Thoracic aorta (tissue), 2 donors: ENCODE measurements at places on chromosomes 4 and X. TPM values are rescaled to one million over a fixed set of nuclear protein-coding genes. Genes with fewer than 3 reads are reported as not detected.

NPFFR2 gene
- 1.3 TPM for total RNA-seq

DNA sequence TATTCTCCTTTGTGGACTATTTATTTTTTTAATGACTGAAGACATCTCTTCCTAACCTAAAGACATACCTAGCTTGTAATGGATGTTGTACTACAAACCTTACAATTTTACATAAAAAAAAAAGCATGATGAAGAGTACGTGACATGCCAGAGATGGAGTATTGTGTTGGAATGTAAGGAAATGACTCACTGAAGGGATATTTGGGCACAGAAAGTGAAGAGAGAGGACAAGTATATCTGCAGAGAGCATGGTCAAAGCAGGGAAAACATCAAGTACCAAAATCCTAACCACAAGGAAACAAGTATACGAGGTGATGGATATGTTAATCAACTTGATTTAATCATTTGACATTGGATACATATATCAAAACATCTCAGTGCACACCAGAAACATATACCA, 1051.4 kb upstream of the PRKX start:
- no peaks in the 10 kb centered on the region for H3K4me1 ChIP-seq
- H3K4me3 ChIP-seq: no peak overlapping the region
- no peaks in the 10 kb centered on the region for H3K36me3 ChIP-seq
- H3K27ac ChIP-seq: no peak overlapping the region
- no peaks in the 10 kb centered on the region for H3K27me3 ChIP-seq
- no peak for DNase-seq

BMPR1B gene
- 19.5 TPM for total RNA-seq

CXXC4 gene
- 1.2 TPM for total RNA-seq

- no peak overlapping the region for H3K4me3 ChIP-seq
- no peaks in the 10 kb centered on the region for H3K4me1 ChIP-seq
- H3K36me3 ChIP-seq: no peaks in the 10 kb centered on the region
- no peak overlapping the region for H3K27ac ChIP-seq
These were observed 270.5 kb downstream of the TENM3 start for GRCh38 chr4:182513587-182514291.

GRCh38 chrX:154046940-154047610, 27.4 kb upstream of the IRAK1 start:
- no peak for DNase-seq
- peaks cover 91% of the 10 kb centered on the region for H3K4me1 ChIP-seq

DNA sequence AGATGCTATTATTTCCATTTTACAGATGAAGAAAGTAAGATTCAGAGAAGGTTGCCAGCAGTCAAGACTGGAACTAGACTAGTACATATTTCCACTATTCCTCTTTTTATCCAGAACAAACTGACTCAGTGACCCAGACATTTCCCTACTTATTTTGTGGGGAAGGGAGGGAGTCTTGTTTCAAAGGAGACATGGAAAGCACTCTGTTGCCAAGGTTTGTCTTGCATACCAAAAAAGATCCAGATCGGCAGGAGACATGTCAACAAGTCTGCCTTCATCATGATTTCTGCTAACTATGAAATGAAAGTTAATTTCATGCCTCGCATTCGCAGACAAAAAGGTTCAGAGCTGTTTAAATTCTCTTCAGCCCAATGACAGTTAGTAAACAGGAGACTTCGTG, 328.3 kb downstream of the DHX15 start:
- no peak for DNase-seq
- H3K27me3 ChIP-seq: no peaks in the 10 kb centered on the region
- no peak overlapping the region for H3K4me3 ChIP-seq
- H3K27ac ChIP-seq: no peak overlapping the region
- H3K36me3 ChIP-seq: no peaks in the 10 kb centered on the region

GAGE12J gene
- not detected for total RNA-seq

GPR78 gene
- total RNA-seq: not detected

GPR82 gene
- 0.41 TPM for total RNA-seq

SLITRK2 gene
- 0.42 TPM for total RNA-seq

- H3K4me3 ChIP-seq: peak overlapping the region; percentile 70
- no peak for DNase-seq
- H3K36me3 ChIP-seq: peaks cover 35% of the 10 kb centered on the region
- H3K27me3 ChIP-seq: no peaks in the 10 kb centered on the region
- peaks cover 17% of the 10 kb centered on the region for H3K4me1 ChIP-seq
- peak overlapping the region; percentile 67 for H3K27ac ChIP-seq
These were observed 20.5 kb downstream of the MAEA start for GRCh38 chr4:1310031-1310795.

- H3K27me3 ChIP-seq: no peaks in the 10 kb centered on the region
- H3K36me3 ChIP-seq: no peaks in the 10 kb centered on the region
- peak overlapping the region; percentile 57 for H3K4me3 ChIP-seq
- DNase-seq: no peak
- peak overlapping the region; percentile 99 for H3K27ac ChIP-seq
- peaks cover 19% of the 10 kb centered on the region for H3K4me1 ChIP-seq
These were observed 5.6 kb downstream of the G6PD start for GRCh38 chrX:154540897-154541535.

- peaks cover 19% of the 10 kb centered on the region for H3K4me1 ChIP-seq
- H3K36me3 ChIP-seq: no peaks in the 10 kb centered on the region
- H3K27ac ChIP-seq: no peak overlapping the region
- no peak for DNase-seq
- H3K27me3 ChIP-seq: no peaks in the 10 kb centered on the region
These were observed 241.2 kb downstream of the BCOR start for GRCh38 chrX:39856472-39857121.

DNA sequence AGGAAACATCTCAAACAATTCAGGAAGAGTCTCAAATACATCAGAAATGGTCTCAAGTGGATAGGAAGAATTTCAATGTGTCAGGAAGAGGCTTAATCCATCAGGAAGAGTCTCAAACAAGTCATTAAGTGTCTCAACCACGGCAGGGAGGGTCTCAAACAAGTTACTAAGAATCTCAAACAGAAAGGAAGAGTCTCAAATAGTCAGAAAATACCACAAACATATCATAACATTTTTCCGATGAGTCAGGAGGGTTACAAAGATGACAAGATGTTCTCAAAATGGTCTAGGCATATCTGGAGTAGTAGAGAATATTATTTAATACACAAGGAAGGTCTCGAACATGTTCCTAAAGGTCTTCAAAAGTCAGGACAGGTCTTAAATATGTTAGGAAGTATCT, 109.3 kb upstream of the USP9X start:
- no peak overlapping the region for H3K27ac ChIP-seq
- H3K4me1 ChIP-seq: no peaks in the 10 kb centered on the region
- no peak overlapping the region for H3K4me3 ChIP-seq
- no peaks in the 10 kb centered on the region for H3K36me3 ChIP-seq
- no peak for DNase-seq
- no peaks in the 10 kb centered on the region for H3K27me3 ChIP-seq

DNA sequence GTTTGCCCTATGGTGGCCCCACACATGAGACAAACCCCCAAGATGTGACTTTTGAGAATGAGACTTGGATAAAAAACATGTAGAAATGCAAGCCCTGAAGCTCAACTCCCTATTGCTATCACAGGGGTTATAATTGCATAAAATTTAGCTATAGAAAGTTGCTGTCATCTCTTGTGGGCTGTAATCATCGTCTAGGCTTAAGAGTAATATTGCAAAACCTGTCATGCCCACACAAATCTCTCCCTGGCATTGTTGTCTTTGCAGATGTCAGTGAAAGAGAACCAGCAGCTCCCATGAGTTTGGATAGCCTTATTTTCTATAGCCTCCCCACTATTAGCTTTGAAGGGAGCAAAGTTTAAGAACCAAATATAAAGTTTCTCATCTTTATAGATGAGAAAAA, 14.6 kb downstream of the ALB start:
- no peak overlapping the region for H3K27ac ChIP-seq
- H3K36me3 ChIP-seq: no peaks in the 10 kb centered on the region
- no peak for DNase-seq
- no peak overlapping the region for H3K4me3 ChIP-seq
- H3K4me1 ChIP-seq: no peaks in the 10 kb centered on the region
- H3K27me3 ChIP-seq: no peaks in the 10 kb centered on the region

DNA sequence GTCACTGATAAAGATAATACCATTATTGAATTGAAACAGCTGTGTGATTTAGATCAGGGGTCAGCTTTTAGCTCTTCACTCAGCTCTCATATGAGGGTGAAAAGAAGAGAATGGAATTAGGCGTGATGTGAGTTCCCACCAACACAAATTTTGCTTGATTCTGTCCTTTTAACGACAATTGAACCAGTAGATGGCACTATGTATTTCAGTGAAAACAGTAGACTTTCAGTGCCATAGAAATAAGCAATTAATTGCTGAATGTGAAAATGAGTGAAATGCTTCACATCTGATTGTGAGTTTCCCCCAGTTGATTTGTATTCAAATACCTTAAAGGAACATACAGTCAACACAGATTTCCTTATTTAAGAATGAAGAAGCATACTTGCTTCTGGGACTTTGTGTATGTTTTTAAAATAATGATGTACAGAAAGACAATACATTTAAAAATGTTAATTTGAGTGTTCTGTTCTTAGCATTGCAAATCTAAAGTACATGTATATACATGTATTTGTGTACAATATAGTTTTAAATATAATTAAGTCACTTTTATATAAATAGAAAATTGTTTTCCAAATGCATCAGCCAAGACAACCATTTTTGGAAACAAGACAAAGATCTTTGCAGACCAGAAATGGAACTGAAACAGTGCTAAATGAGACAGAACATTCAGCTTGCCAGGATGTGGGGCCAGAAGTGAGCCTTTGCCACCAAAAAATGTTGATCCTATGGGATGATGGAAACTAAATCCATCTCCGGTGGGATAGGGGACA, 178.8 kb downstream of the SNCA start:
- DNase-seq: no peak
- no peaks in the 10 kb centered on the region for H3K27me3 ChIP-seq
- H3K27ac ChIP-seq: no peak overlapping the region
- no peaks in the 10 kb centered on the region for H3K36me3 ChIP-seq

RAB41 gene
- total RNA-seq: not detected

GPC4 gene
- total RNA-seq: 28.4 TPM

FAM149A gene
- total RNA-seq: 9.9 TPM

RNF150 gene
- 9.7 TPM for total RNA-seq

- no peaks in the 10 kb centered on the region for H3K36me3 ChIP-seq
- no peak overlapping the region for H3K4me3 ChIP-seq
- no peak for DNase-seq
- no peaks in the 10 kb centered on the region for H3K27me3 ChIP-seq
- no peaks in the 10 kb centered on the region for H3K4me1 ChIP-seq
These were observed 233.4 kb upstream of the STK26 start for GRCh38 chrX:131789664-131790063.

DNA sequence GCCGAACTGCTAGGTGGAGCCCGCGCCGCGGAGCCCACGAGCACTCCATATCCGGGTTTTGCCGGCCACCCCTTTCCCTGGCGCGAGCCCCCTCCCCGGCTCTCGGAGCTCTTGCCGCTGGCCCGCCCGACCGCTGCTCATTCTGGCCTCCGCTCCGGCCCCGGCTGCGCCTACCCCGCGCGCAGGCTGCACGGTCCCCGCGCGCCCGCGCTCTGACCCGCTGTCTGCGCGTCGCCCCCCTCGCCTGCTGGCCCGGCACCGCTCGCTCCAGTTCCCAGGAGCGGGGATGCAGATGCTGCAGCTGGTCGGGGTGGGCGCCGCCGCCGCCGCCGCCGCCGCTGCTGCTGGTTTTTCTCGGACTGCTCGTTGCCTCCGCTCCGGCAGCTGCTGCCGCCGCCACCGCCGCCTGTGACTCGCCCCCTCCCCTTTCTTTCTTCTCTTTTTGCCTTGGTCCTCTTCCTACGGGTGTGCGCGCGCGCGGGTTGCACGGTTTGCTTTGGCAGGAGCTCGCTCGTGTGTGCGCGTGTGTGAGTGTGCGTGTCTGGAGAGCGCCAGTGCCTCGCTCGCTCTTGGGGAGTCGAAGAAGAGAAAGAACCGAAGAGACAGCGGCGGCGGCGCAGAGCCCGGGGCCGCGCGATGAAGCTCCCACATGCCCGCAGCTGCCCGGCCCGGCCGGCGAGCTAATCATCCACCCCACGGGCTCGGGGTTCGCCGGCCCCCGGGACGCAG, at the start of gene ADGRL3:
TSS of gene ADGRL3 (plus strand) at position 140 of the 729 bp plus-strand sequence.
- H3K4me3 ChIP-seq: peak within 1 kb of the TSS; percentile 92
- peaks cover 3% of the 10 kb centered on the region for H3K4me1 ChIP-seq
- no peak for DNase-seq
- no peaks in the 10 kb centered on the region for H3K27me3 ChIP-seq
- no peaks in the 10 kb centered on the region for H3K36me3 ChIP-seq

DNA sequence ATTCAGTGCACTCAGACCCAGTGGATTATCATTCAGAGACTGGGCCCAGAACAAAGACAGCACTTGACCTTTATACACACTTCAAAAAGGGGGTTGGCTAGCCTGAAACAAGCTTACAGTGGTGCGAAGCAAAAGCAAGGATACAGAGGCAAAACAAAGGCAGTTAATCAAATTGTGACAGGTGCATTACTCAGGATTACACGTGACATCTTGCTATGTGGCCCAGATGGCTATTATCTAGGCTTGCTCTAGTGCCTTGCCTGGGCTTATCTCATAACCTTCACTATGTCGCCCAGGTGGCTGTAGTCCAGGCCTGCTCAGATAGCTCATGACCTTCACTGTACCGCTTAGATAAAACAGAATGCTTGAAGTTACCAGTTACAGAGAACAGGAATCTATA, 1092.1 kb upstream of the PRKX start:
- DNase-seq: no peak
- H3K4me1 ChIP-seq: no peaks in the 10 kb centered on the region
- H3K27ac ChIP-seq: no peak overlapping the region
- H3K36me3 ChIP-seq: no peaks in the 10 kb centered on the region
- no peak overlapping the region for H3K4me3 ChIP-seq
- H3K27me3 ChIP-seq: no peaks in the 10 kb centered on the region

- no peak overlapping the region for H3K27ac ChIP-seq
- no peaks in the 10 kb centered on the region for H3K27me3 ChIP-seq
- peaks cover under 1% of the 10 kb centered on the region for H3K4me1 ChIP-seq
- H3K4me3 ChIP-seq: no peak overlapping the region
These were observed 164.4 kb upstream of the RAPGEF2 start for GRCh38 chr4:158938220-158939044.

DNA sequence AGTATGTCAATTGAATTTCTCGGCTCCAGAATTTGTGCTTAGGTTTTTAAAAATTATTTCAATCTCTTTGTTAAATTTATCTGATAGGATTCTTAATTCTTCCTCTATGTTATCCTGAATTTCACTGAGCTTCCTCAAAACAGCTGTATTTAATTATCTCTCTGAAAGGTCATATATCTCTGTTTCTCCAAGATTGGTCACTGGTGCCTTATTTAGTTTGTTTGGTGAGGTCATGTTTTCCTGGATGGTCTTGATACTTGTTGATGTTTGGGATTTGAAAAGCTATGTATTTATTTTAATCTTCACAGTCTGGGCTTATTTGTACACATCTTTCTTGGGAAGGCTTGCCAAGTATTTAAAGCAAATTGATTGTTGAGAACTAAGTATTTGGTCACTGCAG, 24.7 kb upstream of the HERC3 start:
- DNase-seq: no peak
- H3K27ac ChIP-seq: no peak overlapping the region
- H3K36me3 ChIP-seq: no peaks in the 10 kb centered on the region
- H3K4me1 ChIP-seq: no peaks in the 10 kb centered on the region
- H3K27me3 ChIP-seq: no peaks in the 10 kb centered on the region

DNA sequence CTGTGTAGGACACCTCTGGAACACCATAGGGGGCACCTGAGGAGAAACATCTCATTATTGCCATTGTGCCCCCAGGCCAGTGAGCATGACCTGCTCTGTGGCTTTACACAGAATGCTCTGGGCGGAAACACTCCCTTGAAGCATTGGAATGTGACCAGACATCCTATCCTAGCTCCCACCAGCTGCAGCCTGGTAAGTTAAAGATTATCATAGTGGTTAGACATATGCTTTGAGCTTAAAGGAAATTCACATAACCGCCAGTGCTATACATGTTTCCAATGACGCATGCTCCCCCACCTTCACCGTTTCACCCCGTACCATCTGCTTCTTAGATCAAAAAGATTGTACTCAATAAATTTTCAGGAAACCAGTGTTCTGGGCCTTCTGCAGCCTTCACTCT, 217.7 kb upstream of the CENPE start:
- no peak overlapping the region for H3K4me3 ChIP-seq
- no peaks in the 10 kb centered on the region for H3K4me1 ChIP-seq
- H3K36me3 ChIP-seq: no peaks in the 10 kb centered on the region
- no peak for DNase-seq
- no peak overlapping the region for H3K27ac ChIP-seq
